Naive thymus-derived CD4-positive, alpha-beta T cell (primary cell): ENCODE measurements at places on chromosomes 7 and 10. TPM values are rescaled to one million over a fixed set of nuclear protein-coding genes. Genes with fewer than 3 reads are reported as not detected.
A peak's percentile ranks its signal among the peaks of the same experiment; 100 is the strongest.

DNA sequence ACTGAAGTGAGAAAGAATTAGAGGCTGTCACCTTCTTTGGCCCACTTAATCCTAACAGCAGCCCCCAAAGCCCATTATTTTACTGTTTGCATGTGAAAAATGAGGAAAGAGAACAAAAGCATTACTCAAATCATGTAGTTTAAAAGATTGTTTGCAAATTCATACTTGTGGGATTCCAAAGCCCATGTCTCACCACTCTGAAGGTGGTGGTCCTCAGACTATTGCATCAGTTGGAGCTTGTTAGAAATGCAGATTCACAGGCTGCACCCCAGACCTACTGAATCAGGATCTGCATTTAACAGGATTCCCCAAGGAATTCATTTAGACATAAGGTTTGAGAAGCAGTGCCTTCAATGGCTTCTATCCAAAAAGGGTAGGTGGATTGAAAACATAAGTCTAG, 93.7 kb upstream of the PDE1C start:
- H3K27me3 ChIP-seq: no peaks in the 10 kb centered on the region
- no peaks in the 10 kb centered on the region for H3K4me1 ChIP-seq
- H3K36me3 ChIP-seq: no peaks in the 10 kb centered on the region
- no peak for DNase-seq
- H3K4me3 ChIP-seq: no peak overlapping the region
- H3K27ac ChIP-seq: no peak overlapping the region

GRCh38 chr7:94303118-94303517, 91.6 kb upstream of the COL1A2 start:
- no peaks in the 10 kb centered on the region for H3K27me3 ChIP-seq
- no peak for DNase-seq
- no peak overlapping the region for H3K27ac ChIP-seq
- no peaks in the 10 kb centered on the region for H3K36me3 ChIP-seq

DNA sequence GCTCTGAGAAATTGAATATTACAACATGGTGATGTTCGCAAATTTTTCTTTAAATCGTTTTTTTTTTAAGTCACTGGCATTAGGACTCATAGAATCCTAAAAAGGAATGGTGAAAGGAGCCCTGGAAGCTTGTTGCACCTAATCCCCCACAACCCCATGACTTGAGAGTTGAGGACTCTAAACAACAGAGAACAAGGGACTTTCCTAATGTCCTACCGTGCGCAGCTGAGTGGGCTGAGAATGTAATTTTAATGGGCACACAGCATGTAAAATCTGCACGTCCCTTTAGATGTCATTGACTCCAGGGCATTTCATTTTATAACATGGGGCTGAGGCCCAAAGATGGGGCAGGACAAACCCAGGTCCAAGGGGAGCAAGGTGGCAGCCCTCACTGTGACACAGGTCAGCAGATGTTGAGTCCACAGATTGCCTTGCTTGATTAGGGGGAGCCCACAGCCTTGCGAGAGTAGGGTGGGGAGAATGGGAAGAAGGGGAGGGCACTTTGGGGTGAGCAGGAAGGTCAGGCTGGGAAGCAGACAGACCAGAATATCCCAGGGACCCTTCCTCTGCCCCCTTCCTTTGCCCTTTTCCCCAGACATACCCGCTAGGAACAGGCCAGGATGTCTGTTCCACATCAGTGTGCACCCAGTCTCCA, 208.4 kb upstream of the ZMIZ1 start:
- H3K27ac ChIP-seq: no peak overlapping the region
- no peaks in the 10 kb centered on the region for H3K27me3 ChIP-seq
- H3K36me3 ChIP-seq: no peaks in the 10 kb centered on the region
- H3K4me1 ChIP-seq: no peaks in the 10 kb centered on the region
- H3K4me3 ChIP-seq: no peak overlapping the region
- no peak for DNase-seq

GRCh38 chr7:30734497-30734896, 17.4 kb upstream of the INMT start:
- no peaks in the 10 kb centered on the region for H3K36me3 ChIP-seq
- H3K4me3 ChIP-seq: no peak overlapping the region
- H3K4me1 ChIP-seq: peaks cover 46% of the 10 kb centered on the region
- H3K27me3 ChIP-seq: no peaks in the 10 kb centered on the region
- H3K27ac ChIP-seq: no peak overlapping the region

The UFSP1 gene
- total RNA-seq: 2.6 and 3.5 TPM in 2 replicates

DNA sequence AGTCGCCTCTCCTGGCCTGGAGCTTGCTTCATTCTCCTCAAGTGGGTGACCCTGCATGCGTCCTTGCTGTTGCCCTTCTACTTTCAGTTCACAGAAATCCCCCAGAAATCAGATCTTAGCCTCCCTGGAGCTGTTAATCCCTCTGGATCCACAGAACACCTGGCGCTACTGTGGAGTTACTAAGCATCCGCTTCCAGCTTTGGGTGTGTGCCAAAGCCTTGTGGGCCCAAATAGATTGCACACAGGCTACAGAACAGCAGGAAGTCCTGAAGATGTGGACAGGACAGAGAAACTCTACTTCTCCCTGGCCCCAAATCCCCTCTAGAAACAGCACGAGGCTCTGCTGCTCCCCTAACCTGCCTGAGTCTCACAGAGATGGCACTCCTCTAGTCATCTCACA, 36.6 kb upstream of the PDLIM1 start:
- H3K4me1 ChIP-seq: no peaks in the 10 kb centered on the region
- no peaks in the 10 kb centered on the region for H3K27me3 ChIP-seq
- DNase-seq: no peak
- no peak overlapping the region for H3K27ac ChIP-seq
- H3K36me3 ChIP-seq: no peaks in the 10 kb centered on the region

DNA sequence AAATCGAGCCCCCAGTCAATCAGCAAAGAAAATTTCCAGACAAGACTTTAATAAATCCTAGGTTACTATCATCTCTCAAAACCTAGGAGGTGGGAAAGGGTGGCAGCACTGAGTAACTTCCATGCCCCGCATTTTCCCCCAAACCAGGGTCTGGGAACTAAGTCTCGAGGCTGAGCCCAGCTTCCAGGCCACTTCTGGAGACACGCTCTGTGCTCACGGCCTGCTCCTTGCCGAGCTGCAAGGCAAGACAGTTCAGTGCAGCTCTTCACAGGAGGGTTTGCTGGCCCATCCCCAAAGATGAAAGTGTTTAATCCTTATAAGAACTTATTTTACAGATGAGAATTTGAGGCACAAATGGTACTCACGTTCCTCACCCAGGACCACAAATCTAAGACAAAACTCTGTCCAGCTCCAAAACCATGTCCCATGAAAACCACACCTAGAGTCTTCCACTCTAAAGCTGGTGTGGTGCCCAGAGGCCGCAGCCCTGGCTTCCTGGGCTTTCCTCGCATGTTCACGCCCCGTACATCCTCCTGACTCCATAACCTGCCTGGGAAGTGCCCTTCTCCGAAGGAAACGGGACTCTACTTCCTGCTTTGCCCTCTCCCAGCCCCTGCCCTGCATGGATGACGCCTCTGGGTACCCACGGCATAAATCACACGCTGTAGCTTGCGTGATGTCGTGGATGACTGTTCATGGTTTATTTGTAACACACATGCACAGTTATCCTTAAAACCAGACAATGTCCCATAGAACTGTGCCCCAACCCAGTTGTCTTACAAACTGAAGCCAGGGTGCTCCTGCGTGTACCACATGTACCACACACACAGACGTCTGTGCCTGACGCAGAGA, 201.2 kb downstream of the DIP2C start:
- H3K36me3 ChIP-seq: no peaks in the 10 kb centered on the region
- H3K4me3 ChIP-seq: no peak overlapping the region
- no peaks in the 10 kb centered on the region for H3K4me1 ChIP-seq

- H3K4me1 ChIP-seq: no peaks in the 10 kb centered on the region
- no peaks in the 10 kb centered on the region for H3K36me3 ChIP-seq
- DNase-seq: no peak
- no peak overlapping the region for H3K4me3 ChIP-seq
- no peak overlapping the region for H3K27ac ChIP-seq
- no peaks in the 10 kb centered on the region for H3K27me3 ChIP-seq
These were observed 93.8 kb downstream of the CUX1 start for GRCh38 chr7:101910991-101911799.

The ADGRA1 gene
- not detected for total RNA-seq

The NFKB2 gene
- total RNA-seq: 230 and 231 TPM in 2 replicates

The NPY4R2 gene
- not detected for total RNA-seq

DNA sequence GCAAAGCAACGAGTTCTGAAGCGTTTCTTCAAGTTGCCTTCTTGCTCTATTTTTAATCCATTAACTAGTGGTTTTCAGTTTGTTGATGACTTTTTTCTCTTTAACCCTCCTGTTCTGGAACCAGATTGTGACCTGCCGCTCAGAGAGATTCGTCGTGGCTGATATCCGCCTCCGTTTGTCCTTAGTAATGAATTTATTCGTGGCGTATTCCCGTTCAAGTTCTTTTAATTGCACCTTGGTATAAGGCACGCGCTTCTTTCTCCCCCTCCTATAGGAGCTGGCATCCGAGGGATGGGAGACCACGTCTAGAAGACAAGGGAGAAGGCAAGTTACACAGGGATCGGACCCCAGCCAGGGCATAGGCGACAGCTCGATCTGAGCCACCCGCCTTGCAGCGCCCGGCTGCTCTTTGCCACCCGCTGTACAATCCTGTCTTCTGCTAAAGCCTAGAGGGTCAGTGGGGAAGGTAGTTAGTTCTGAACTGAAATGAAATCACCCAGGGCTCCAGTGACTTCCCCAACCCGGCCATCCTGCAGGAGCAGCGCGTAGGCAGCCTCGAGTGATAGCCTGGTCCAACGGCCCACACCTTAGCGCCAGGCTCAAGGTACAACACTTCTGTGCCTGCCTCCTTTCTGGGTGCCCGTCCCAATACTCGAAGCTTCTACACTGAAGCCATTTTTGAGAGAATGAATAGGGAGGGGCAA, 1.6 kb downstream of the HOXA13 start:
- peaks cover 69% of the 10 kb centered on the region for H3K27me3 ChIP-seq
- no peak overlapping the region for H3K27ac ChIP-seq
- H3K36me3 ChIP-seq: no peaks in the 10 kb centered on the region
- no peak overlapping the region for H3K4me3 ChIP-seq
- no peak for DNase-seq
- peaks cover 15% of the 10 kb centered on the region for H3K4me1 ChIP-seq

The MEPCE gene
- total RNA-seq: 45.2 and 47.9 TPM in 2 replicates

The CDH23 gene
- total RNA-seq: 3.5 and 3.7 TPM in 2 replicates

GRCh38 chr10:61157182-61157581, 213.2 kb upstream of the RHOBTB1 start:
- no peaks in the 10 kb centered on the region for H3K27me3 ChIP-seq
- no peak overlapping the region for H3K27ac ChIP-seq
- H3K36me3 ChIP-seq: no peaks in the 10 kb centered on the region

GRCh38 chr10:112962343-112962742, 12.3 kb downstream of the TCF7L2 start:
- no peak overlapping the region for H3K4me3 ChIP-seq
- no peak overlapping the region for H3K27ac ChIP-seq
- H3K4me1 ChIP-seq: no peaks in the 10 kb centered on the region
- DNase-seq: no peak

The C10orf95 gene
- total RNA-seq: 0.34 TPM

GRCh38 chr7:120959929-120960484, 9.4 kb downstream of the ING3 start:
- no peaks in the 10 kb centered on the region for H3K4me1 ChIP-seq
- H3K27me3 ChIP-seq: no peaks in the 10 kb centered on the region
- H3K27ac ChIP-seq: no peak overlapping the region
- no peak for DNase-seq

GRCh38 chr7:70733090-70733489, 398.9 kb upstream of the GALNT17 start:
- H3K27me3 ChIP-seq: no peaks in the 10 kb centered on the region
- no peaks in the 10 kb centered on the region for H3K36me3 ChIP-seq
- no peak for DNase-seq

DNA sequence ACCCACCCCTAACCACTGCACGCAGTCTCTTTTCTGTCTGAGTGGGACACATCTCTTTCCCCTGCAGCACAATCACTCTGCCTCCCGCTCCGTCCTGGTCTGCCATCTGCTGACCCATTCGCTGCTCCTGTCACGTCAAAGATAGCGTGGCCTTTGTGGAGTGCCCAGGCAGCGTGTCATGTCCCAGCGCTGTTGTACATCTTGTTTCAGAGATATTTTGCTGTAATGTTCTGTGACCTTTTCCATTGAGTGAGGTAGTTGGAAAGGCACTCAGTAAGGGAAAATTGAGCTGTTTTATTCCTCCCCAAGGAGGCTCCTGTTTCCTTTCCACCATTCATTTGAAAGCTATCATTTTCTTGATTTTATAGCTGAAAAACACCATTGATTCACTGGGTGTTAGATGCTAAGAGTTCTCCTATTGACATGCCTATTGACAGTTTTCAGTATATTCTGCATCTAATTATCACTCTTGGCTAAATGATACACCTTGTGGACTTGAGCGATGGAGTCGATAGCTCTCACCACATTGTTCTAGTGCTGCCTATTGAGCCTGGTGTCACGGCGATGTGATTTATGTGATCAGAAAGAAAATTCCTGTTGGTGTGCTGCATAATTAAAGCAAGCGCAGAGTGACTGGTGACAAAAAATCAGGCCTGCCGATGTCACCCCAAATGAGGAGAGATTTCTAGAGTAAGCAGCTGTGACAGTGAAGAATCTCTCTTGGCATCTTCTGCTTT, 372.6 kb downstream of the LRMDA start:
- H3K27me3 ChIP-seq: no peaks in the 10 kb centered on the region
- no peaks in the 10 kb centered on the region for H3K36me3 ChIP-seq
- no peak overlapping the region for H3K27ac ChIP-seq
- no peak overlapping the region for H3K4me3 ChIP-seq
- DNase-seq: no peak

- no peak overlapping the region for H3K27ac ChIP-seq
- DNase-seq: no peak
- H3K4me3 ChIP-seq: no peak overlapping the region
- no peaks in the 10 kb centered on the region for H3K4me1 ChIP-seq
- no peaks in the 10 kb centered on the region for H3K27me3 ChIP-seq
These were observed 182.6 kb upstream of the FAM3C start for GRCh38 chr7:121578669-121579068.

The IDI1 gene
- total RNA-seq: 23.4 TPM

- H3K27me3 ChIP-seq: no peaks in the 10 kb centered on the region
- H3K4me3 ChIP-seq: no peak overlapping the region
- DNase-seq: no peak
- peaks cover 5% of the 10 kb centered on the region for H3K4me1 ChIP-seq
- H3K36me3 ChIP-seq: no peaks in the 10 kb centered on the region
These were observed 63.9 kb upstream of the PRKCQ start for GRCh38 chr10:6643962-6644361.

DNA sequence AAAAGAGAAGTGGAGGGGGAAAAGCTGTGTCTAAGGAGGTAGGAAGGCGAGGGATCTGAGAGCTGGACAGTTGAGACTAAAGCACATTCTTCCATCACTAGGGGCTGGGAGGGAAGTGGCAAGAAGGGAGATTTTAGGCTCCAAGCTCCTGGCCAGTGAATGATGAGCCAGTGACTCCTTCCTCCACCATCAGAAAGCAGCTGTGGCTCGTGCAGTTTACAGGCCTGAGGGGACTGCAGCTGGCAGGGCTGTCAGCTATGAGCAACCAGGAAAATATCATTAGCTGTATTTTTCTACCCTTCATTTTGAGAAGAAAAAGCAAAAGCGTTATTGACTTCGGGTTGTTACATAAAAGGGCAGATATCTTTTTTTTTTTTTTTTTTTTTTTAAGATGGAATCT, 60.7 kb downstream of the GPAM start:
- H3K27me3 ChIP-seq: no peaks in the 10 kb centered on the region
- H3K36me3 ChIP-seq: no peaks in the 10 kb centered on the region
- H3K27ac ChIP-seq: no peak overlapping the region

- DNase-seq: no peak
- H3K4me3 ChIP-seq: peak overlapping the region; percentile 35
- peak overlapping the region; percentile 63 for H3K27ac ChIP-seq
- peaks cover 23% of the 10 kb centered on the region for H3K4me1 ChIP-seq
These were observed 182.1 kb downstream of the ARID5B start for GRCh38 chr10:62083412-62084267.

- DNase-seq: no peak
- no peak overlapping the region for H3K4me3 ChIP-seq
- no peak overlapping the region for H3K27ac ChIP-seq
These were observed 49.0 kb upstream of the TMEM72 start for GRCh38 chr10:44862006-44862751.
